ENCODE measurements at places on chromosomes 1 and 21. TPM values are rescaled to one million over a fixed set of nuclear protein-coding genes. Genes with fewer than 3 reads are reported as not detected.

DNA sequence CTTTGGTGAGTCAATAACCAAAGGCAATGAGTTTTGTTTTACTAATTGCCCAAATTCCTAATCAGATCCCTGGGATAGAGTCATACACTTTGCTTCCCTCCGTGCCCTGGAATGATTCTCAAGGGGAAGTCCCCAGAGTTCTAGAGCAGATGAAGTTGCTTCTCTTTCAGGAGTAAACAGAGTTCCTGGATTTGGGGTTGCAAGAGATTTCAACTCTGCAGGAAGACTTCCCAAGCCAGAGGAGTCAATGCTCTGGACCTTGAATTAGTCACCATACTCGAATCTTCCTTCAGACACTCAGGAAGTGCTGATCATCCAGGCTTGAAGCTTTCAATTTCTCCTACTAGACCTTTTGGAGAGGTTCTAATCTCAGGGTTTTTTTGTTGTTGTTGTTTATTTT, 39.6 kb downstream of the FCER1A start:
- DNase-seq: no peak

DNA sequence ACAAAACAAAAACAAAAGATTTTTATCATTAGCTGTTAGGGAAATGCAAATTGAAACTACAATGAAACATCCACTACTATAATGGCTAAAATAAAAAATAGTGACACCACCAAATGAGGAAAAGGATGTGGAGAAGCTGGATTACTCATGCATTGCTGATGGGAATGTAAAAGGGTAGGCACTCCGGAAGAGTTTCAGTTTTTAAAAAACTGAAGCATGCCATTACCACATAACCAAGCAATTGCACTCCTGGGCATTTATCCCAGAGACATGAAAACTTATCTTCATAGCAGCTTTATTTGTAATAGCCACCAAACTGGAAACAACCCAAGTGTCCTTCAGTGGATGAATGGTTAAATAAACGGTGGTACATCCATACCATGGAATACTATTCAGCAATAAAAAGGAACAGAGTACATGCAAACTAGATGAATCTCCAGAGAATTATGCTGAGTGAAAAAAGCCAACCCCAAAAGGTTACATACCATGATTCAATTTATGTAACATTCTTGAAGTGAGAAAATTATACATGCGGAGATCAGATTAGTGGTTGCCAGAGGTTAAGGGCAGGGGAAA, 14.5 kb upstream of the CFAP298 start:
- DNase-seq: no peak

DNA sequence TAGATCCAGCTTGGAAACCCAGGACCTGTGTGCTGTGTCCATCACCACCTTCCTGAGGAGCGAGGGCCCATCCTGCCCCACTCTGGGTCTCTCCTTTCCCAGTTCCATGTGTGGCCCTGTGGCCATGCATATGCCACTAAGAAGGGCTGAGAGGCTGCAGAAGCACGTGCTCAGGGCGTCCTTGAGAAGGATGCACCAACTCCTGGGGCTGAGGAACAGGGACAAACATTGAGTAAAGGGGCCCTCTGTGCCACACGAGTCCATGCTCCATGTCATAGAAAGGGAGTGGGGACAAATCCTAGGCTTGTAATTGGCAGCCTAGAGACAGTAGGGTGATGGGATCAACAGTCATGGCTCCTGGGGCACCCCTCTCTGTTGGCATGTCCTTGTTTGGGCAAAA, 8.4 kb downstream of the ETV3L start:
- DNase-seq: no peak

The STUM gene
- polyA plus RNA-seq: not detected

Data from naive thymus-derived CD4-positive, alpha-beta T cell (primary cell).